ENCODE measurements at places on chromosomes 6 and 20.

GRCh38 chr20:22805996-22806395, 221.6 kb upstream of the FOXA2 start:
- DNase-seq: no peak

DNA sequence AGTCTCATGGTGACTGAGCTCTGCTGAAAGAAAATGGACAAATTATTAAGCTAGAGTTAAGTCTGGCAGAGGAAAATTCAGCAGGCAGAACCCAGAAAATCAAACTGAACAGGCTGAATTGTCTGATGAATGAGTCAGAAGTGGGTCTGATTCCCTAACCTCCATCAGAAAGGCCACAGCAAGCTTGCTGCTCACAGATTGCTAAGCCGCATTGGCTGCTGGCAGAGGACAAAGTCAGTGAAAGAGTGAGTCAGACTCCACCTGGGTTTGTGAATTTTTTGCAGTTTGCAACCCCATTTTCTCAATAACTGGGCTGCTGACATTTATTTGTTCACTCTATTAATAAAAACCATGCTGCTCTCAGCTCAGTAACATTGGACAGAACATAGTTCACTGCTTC, 191.3 kb downstream of the EPM2A start:
- DNase-seq: no peak

GRCh38 chr20:54680872-54681619, 205.7 kb downstream of the DOK5 start:
- DNase-seq: no peak

DNA sequence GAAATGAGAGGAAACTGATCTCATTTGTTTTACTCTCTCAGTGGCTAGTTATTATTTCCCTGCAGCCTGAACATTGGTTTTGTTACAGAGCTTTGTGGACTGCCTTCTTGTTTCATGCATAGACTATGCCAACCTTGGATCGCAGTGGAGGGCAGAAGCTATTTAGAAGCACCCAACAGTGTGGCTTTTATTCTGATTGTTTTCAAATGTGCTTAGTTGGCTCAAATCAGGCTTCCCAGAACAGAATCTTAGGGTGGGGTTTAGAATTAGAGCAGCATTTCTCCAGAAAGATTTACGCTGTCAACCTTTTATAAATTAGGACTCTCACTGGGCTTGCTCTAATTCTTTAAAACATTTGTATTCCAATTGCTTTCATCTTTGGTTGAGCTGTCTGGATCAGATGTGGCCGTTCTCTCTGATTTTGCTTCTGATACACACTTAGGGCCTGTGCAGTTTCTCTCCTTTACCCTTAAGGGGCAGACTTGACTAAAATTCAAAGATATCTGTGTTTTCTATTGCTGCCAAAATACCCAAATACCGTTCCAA, 210.3 kb downstream of the BCKDHB start:
- no peak for DNase-seq

GRCh38 chr6:150167479-150167873, 24.6 kb downstream of the PPP1R14C start:
- DNase-seq: no peak

DNA sequence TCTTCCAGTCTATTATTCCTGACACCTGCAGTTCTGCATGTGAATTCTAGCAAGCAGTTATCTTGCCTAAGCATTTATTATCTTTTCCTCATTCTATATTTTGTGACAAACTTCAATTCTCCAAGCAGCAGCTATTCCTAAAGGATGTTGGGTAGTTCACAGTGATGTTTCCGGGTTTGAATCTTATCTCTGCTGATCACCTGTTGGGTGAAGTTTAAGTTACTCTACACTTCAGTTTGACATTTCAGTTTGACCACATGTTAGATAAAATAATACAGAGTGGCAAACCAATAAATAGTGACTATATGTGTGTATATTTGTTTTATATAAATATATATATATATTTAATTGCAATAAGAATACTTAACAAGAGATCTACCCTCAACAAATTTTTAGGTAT, 168.6 kb downstream of the ADGRG6 start:
- DNase-seq: no peak

DNA sequence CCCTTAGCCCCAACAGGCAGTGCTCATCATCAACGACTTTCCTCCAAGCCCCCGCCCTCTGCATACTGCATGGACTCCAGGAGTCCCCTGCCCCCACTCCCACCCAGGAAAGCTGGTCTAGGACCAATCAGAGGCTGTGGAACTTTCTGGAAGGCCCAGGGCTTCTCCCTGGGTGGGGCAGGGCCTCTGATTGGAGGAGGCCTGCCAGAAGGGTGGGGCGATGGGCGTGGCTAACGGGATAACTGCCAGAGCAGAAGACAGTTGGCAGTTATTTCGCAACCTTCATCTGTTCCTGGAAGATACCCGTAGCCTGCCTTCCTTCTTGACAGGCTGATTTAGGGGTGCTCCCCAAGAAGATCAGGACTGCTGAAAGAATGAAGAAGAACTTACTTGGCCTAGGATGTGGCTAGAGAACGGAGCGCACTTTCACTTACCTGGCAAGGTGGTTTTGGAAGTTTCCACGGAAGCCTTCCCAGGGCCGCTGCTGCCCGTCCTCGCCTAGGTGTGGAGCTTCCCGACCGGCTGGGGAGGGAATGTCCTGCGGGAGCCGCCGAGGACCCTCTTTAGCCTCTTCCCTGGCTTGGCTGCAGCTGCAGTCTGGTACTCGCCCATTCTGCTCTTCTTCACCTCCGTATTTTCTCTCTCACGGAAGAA, 209.0 kb downstream of the LRFN2 start:
- DNase-seq: no peak

DNA sequence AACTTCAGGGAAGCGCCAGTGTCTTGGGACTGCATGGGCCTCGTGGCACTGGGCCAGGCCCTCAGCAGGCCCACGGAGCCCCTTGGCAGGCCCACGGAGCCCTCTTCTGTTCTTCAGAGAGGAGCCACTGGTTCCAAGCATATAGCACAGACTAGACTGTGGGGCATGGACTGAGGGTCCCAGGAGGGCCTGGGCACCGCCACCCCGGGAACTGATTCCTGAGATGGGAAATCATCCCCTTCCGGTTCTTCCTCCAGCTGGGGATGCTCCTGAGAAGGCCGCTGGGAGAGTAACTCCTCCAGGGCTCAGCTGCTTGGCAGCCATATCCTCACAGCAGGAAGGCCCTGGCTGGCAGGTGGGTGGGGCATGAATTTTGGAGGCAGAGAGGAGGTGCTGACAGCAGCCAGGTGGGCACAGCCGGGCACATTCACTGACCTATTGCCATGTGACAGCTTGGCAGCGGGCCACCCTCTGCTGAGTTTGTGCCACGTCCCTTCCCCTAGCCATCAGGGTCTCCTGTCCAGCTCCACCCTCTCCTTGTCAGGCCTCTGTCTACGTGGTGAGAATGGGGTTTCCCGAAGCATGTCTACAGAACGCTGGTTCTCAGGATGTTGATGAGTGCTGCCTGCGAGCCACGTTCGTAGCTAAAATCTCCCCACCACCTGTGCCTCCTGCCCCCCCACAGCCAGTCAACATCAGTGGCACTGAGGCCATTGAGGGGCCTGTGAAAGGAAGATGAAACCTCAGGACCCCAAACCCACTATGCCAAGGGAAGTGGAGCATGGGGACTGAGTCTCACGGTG, 152.1 kb downstream of the TAF4 start:
- DNase-seq: no peak

- no peak for DNase-seq
These were observed 714.1 kb downstream of the CBLN4 start for GRCh38 chr20:55291261-55291660.

DNA sequence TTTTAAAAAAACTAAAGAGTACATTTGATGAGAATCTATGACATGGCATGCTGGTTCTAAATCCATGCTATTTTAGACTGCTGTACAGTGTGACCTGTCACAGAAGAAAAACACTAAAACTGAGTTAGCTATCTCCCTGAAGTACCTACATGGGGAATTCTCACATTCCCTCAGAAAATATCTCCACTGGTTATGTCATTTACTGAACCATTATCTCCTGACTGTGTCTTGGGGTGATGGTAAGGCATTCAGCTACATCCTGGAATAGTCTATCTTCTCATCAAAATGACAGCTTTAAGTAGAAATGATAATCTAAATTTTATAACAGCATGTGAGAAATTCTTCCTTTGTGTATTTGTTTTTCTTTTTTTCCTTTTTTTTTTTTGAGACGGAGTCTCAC, 172.1 kb upstream of the HTR1E start:
- no peak for DNase-seq

- DNase-seq: no peak
These were observed 13.7 kb downstream of the BCL2L1 start for GRCh38 chr20:31708736-31709534.

GRCh38 chr20:45792317-45793118, 764 bp downstream of the DNTTIP1 start:
- no peak for DNase-seq

- DNase-seq: no peak
These were observed 95.2 kb downstream of the CDK19 start for GRCh38 chr6:110720066-110720465.

DNA sequence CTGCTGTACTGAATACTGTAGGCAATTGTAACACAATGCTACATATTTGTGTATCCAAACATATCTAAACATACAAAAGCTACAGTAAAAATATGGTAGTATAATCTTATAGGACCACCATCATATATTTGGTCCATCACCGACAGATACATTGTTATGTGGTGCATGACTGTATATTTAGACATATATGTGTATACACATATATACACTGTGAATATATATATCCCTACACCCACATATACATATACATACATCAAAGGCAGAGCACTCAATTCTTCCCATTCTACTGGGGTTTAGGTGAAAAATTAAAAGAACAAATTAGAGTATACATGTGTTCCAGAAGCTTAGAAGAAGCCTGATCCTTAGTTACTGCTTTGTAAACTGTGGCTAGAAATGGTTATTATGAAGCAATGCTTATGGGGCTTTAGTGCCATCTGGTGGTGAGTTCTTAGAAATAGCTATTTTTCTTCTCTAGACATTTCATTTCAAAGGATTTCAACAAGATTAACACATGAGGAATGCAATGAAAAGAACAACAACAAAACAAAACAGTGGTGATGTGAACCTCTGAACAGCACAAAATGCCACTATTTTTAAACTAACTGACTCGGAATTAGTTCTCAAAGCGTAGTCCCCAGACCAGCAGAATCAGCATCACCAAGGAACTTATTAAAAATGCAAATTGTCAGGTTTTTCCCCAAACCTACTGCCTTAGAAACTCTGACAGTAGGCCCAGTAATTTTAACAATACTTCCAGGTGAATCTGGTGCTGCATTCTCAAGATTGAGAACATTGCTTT, 38.0 kb downstream of the PKHD1 start:
- DNase-seq: no peak

- no peak for DNase-seq
These were observed 60.8 kb downstream of the PRDM1 start for GRCh38 chr6:106146852-106147351.

GRCh38 chr6:28517964-28518363, 2.4 kb upstream of the GPX6 start:
- no peak for DNase-seq

- DNase-seq: no peak
These were observed 6.2 kb downstream of the NPBWR2 start for GRCh38 chr20:64100946-64101688.

DNA sequence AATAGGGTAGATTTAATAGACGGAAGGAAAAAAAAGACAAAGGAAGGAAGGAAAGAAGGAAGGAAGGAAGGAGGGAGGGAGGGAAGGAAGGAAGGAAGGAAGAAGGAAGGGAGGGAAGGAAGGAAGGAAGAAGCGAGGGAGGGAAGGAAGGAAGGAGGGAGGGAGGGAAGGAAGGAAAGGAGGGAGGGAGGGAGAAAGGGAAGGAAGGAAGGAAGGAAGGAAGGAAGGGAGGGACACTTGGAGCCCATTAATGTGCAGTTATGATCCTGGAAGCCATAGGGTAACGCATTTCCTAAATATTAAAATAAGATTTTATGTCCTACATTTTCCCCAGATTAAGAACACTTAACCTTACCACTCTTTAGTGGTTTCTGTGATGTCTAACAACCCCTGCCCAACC, 465.7 kb downstream of the ADGRB3 start:
- DNase-seq: no peak

- no peak for DNase-seq
These were observed 219.3 kb downstream of the BCKDHB start for GRCh38 chr6:80325742-80326141.

DNA sequence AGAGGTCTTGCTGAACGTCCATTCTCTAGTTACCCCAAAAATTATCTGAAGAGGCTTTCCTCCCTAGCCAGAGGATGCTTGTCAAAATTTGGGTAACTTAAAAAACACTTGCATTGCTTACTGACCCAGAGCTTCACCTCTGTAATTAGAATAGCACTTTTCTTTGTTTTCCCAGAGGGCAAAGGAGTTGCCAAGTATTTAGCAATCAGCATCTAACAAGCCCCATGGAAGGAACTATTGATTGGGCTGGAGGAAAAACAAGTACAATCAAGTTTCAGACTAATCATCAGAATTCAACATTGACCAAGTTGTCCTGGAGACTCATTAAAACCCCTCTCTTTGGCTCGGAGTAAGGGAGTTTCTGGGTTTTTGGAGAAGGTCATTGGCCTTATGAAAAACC, 226.4 kb downstream of the TBC1D7 start:
- no peak for DNase-seq

GRCh38 chr20:17418737-17419136, 112.4 kb downstream of the BFSP1 start:
- no peak for DNase-seq

DNA sequence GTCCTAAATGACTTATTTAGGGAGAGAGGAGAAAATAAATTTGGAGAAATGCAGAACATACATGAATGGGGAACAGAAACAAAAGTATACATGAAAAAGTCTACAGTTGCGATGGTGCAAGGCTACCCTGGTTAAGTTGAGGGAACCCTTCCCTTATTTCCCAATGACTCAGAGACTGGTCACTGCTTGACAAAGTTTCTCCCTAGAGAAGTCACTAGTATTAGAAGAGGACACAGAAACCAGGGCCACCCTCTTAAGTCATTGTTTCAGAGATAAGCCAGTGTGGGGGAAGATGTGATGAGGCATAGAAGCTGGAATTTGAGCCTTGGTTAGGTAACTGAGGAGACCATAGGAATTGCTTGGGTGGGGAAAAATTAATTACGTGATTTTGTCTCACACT, 24.4 kb upstream of the EDN1 start:
- DNase-seq: no peak

DNA sequence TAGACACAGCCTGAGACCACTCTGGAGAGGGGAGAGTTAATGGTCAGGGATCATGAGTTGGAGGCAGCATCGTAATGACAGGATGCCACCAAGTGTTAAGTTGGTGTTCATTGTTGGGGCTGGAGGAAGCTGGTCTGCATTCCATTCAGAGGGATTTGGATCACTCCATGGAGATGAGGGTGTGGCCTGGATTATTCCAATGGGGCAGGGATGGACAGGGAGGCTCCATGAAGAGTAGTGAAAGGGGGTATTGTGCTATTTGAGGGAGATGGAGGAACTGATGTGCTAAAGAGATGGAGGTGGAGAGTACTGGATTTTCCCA, 1.1 kb downstream of the SAPCD1 start:
- no peak for DNase-seq
